ENCODE measurements at places on chromosomes 6 and 20. TPM values are rescaled to one million over a fixed set of nuclear protein-coding genes. Genes with fewer than 3 reads are reported as not detected.

DNA sequence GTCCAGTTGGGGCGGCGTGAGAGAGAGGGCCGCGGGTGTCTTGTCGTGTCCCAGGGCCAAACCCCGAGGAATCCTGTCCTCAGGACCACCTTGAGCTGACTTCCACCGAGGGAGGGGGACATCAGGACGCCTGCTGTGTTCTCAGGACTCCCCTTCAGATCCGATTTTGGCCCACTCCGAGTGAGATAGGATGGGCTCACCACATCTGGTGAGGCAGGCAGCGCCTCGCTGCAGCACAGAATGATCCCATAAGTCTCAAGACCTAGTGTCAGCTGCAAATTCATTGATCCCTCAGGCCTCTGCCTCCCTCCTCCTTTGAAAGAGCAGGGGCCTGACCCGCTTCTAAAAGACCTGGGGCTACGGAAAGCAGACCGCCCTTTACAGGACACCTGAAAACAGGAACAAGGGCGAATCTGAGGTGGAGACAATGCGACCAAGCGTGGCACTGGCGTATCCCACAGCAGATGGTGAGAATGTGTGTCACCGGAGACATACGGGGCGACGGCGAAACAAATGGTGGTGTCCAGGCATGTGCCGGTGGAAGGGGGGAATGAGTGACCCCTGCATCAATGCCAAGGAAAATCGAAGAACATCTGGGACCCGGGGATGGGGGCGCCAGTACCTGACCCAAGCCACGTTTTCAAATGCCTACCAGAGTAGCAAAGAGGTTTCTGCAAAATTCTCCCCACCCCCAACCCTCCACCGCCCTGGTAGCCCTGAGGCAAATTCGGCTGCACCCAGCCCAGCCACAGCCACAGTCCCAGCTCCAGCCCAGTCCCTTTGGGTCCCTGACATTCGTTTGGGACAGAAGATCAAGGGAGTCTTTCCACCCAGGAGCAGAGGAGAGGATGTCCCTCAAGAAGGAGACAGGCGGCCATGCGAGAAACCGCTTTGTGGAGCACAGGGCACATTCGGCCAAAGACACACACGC, 162.1 kb upstream of the ZNF337 start:
- no peak overlapping the region for H3K4me3 ChIP-seq
- H3K27me3 ChIP-seq = peaks cover 38% of the 10 kb centered on the region
- peaks cover 37% of the 10 kb centered on the region for H3K4me1 ChIP-seq
- DNase-seq = no peak
- H3K27ac ChIP-seq = no peak overlapping the region
- H3K36me3 ChIP-seq = no peaks in the 10 kb centered on the region

PDE10A gene
- not detected for total RNA-seq

GRCh38 chr6:45371924-45372573, 5.7 kb downstream of the SUPT3H start:
- H3K27me3 ChIP-seq = no peaks in the 10 kb centered on the region
- DNase-seq = no peak
- H3K27ac ChIP-seq = no peak overlapping the region
- H3K36me3 ChIP-seq = no peaks in the 10 kb centered on the region

- H3K27ac ChIP-seq = no peak overlapping the region
- H3K27me3 ChIP-seq = no peaks in the 10 kb centered on the region
- H3K4me1 ChIP-seq = no peaks in the 10 kb centered on the region
- DNase-seq = no peak
- H3K4me3 ChIP-seq = no peak overlapping the region
- H3K36me3 ChIP-seq = no peaks in the 10 kb centered on the region
Measured at GRCh38 chr6:148226284-148226683, 116.4 kb upstream of the SASH1 start.

DNA sequence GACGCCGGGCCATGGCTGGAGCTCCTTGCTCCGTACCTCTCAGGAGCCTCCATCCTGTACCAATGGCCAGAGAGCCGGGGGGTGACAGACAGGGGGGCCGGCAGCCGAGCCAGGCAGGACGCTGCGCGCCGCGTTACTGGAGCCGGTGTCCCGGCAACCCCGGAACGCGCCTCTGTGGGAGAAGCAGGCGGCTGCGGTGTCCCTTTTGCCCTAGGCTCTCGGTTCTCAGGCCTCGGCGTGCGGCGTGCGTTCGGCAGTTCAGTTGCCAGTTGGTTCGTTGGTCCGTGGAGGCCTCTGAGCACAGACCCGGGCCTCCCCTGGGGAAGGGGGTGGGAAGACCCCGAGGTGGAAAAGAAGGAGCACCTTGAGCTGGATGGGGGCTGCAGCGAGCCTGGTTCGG, at the start of gene SPATS1:
TSS of gene SPATS1 (plus strand) at position 162 of the 400 bp plus-strand sequence. CDS start 446 bp downstream, outside the sequence.
- no peak within 1 kb of the TSS for H3K27ac ChIP-seq
- no peak for DNase-seq
- H3K4me3 ChIP-seq = no peak within 1 kb of the TSS
- no peaks in the 10 kb centered on the region for H3K36me3 ChIP-seq
- peaks cover 27% of the 10 kb centered on the region for H3K27me3 ChIP-seq

GRCh38 chr6:170012037-170012330, 260.6 kb downstream of the ERMARD start:
- no peak for DNase-seq
- H3K27me3 ChIP-seq = no peaks in the 10 kb centered on the region
- no peak overlapping the region for H3K27ac ChIP-seq
- H3K4me3 ChIP-seq = no peak overlapping the region
- no peaks in the 10 kb centered on the region for H3K36me3 ChIP-seq

GRCh38 chr6:235763-236360, 56.4 kb upstream of the DUSP22 start:
- peaks cover 26% of the 10 kb centered on the region for H3K4me1 ChIP-seq
- no peak overlapping the region for H3K27ac ChIP-seq
- H3K36me3 ChIP-seq = no peaks in the 10 kb centered on the region
- DNase-seq = peak; percentile 20
- peak overlapping the region; percentile 6 for H3K4me3 ChIP-seq

GGTLC1 gene
- total RNA-seq = not detected

HTR1B gene
- not detected for total RNA-seq

DNA sequence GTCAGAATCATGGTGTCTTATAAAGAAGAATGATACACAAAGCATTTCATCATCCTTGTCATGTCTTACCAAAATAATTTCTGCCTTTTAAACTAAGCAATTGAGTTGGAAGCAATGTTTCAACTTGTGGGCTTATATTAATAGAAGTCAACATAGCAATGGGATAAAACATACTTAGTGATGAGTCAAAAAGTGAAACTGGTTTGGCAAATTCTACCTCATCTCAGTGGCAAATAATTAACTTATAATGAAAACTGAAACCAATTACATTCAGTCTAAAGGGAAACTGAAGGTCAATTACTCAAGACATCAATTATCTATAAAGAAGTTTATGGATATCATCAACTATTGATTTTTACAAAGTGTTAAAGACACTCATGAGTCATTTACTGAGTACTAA, 463.8 kb downstream of the BMP2 start:
- no peak for DNase-seq
- H3K4me3 ChIP-seq = no peak overlapping the region
- no peaks in the 10 kb centered on the region for H3K36me3 ChIP-seq
- no peaks in the 10 kb centered on the region for H3K27me3 ChIP-seq
- no peak overlapping the region for H3K27ac ChIP-seq
- no peaks in the 10 kb centered on the region for H3K4me1 ChIP-seq

DNA sequence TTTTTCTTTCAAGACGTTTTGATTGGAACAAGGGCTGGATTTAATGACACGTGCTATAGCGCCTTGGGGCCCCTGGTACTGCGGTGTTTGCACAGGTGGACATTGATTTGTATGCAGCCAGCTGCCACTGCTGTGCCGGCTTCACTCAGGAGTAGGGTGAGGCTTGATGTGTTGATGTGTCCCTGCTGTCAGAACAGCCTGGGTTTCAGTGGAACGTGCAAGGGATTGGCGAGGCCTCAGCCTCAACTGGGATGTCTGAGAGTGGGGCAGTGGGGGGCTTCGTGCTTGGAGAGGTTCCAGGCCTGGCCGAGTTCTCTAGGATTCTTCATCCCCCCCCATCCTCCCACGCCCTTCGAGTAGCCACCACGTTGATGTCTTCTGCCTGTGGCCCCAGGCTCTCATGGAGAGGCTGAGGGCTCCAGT, 23.0 kb downstream of the PYGB start:
- peaks cover 5% of the 10 kb centered on the region for H3K36me3 ChIP-seq
- no peaks in the 10 kb centered on the region for H3K4me1 ChIP-seq
- no peaks in the 10 kb centered on the region for H3K27me3 ChIP-seq
- H3K4me3 ChIP-seq = no peak overlapping the region
- H3K27ac ChIP-seq = no peak overlapping the region

DNA sequence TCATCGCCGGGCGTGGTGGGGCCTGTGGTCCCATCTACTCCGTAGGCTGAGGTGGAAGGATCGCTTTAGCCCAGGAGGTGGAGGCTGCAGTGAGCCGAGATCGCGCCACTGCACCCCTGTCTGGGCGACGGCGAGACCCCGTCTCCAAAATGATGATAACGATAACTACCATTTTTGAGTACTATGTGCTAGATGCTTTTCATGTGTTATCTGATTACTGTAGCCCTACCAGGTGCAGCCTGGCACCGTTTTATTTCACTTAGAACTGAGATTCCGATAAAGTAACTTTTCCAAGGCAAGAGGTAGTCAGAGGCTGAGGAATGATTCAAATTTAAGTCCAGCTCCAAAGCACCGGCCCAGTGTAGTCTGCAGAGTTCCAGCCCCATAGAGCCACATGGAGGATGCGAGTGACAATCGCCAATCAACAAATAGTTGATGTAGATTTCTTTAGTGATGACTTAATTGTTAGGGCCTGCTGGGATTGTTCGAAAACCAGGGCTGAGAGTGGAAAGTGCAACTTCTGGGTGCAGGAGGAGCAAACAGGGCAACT, 727 bp downstream of the ERMARD start:
- H3K27me3 ChIP-seq = no peaks in the 10 kb centered on the region
- no peaks in the 10 kb centered on the region for H3K36me3 ChIP-seq
- peak overlapping the region; percentile 63 for H3K4me3 ChIP-seq
- DNase-seq = no peak

DNA sequence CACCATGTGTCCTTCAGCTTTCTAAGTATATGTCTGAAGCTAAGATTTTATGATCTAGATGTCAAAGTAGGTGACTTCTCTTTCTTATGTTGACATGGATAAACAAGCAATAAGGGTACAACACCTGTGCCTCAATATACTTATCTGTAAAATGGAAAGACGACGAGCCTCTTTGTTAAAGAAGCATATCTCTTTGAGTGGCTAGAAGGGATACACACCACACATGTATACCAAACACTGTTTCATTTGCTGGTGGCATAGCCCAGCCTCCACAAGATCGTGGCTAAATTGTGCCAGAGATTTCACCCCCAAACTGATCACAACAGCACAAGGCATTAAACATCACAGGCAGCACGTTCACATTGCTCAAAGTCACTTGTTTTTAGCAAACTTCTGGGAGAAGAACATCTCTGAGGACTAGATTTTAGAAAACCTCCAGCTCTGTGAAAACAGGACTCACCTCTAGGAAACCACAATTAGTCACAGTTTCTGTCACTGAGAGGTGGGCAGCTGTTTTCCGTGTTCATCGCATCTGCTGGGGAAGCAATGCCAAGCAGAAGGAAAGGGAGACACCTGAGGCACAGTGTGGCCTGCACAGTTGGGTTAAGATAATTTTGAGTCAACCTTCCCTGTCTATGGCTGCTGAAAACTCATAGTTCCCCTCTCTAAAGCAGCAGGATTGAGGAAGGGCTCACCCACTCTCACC, 263.0 kb upstream of the PLCB4 start:
- H3K27me3 ChIP-seq = no peaks in the 10 kb centered on the region
- no peak overlapping the region for H3K4me3 ChIP-seq
- no peak overlapping the region for H3K27ac ChIP-seq
- no peak for DNase-seq
- no peaks in the 10 kb centered on the region for H3K36me3 ChIP-seq

MEI4 gene
- not detected for total RNA-seq

DNA sequence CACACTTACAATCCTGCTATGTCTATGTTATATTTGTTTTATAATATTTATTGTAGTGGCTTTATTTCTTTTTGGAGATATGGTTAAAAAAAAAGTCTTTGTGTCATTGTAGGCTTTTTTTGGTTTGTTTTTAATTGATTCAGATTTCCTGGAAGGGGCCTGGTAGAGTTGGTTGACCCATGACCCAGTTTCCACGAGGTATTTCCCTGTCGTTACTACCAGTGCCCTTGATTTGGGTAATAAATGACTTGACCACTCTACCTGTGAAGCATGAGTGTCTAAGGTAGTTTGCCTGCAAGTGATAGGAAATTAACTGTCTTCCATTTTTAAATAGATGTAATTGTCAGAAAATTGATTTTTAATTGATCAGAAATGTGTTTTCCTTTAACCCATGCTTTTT, 121.0 kb downstream of the JARID2 start:
- H3K27ac ChIP-seq = no peak overlapping the region
- peaks cover 63% of the 10 kb centered on the region for H3K4me1 ChIP-seq
- H3K4me3 ChIP-seq = no peak overlapping the region
- no peak for DNase-seq
- no peaks in the 10 kb centered on the region for H3K36me3 ChIP-seq
- H3K27me3 ChIP-seq = no peaks in the 10 kb centered on the region

DNA sequence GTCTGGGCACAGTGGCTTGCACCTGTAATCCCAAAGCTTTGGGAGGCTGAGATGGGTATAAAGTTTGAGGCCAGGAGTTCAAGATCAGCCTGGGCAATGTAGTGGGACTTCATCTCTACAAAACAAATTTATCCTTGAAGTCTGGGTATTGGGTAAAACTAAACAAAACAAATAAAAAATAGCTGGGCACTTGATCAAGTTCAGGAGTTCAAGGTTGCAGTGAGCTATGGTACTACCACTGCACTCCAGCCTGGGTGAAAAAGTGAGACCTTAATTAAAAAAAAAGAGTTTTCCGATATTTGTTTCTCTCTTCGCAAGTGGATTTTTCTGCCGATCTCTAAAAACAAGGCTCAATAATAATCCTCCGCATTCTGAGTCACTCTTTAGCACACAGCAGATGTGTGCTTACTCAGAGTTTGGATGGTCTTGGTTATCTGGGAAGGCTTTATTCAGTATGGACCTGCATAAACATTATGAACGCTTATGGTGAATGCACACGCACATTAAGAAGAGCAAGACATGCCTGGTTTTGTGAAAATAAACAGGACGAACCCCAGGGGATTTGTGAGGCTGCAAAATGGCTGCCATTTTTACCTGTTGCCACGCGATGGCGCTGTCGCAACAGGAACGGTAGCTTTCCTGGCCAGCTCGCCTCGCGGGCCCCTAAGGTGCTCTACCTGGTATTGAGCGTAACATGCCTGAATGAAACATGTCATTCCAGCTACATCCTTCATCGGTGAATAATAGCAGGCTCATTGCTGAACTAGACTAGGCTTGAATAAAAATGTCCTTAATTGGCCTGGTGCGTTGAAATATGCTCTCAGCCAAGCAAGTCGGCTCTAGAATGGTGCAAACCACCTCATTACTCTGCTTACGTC, 6.0 kb downstream of the OPN5 start:
- H3K4me1 ChIP-seq = peaks cover 6% of the 10 kb centered on the region
- no peaks in the 10 kb centered on the region for H3K27me3 ChIP-seq
- no peak overlapping the region for H3K27ac ChIP-seq
- DNase-seq = peak; percentile 33
- H3K4me3 ChIP-seq = no peak overlapping the region

DNA sequence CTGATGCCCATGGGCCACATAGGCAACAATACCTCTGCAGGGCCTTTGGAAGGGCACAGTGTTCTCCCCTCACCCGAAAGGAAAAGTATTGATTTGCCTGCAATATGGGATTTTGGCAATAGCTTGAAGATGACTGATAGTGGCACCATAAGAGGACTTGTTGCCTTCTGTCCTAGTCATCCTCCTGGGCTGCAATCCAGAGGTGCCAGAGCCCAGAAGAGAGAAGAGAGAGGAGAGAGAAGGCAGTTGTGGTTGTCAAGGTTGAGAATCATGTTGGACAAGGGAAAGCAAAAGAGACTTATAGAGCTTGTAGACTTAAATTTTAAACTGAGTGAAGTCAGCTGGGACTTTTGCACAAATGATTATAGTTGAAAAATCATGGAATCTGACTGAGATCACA, 14.6 kb downstream of the HDGFL1 start:
- no peak for DNase-seq
- H3K27ac ChIP-seq = no peak overlapping the region
- H3K27me3 ChIP-seq = no peaks in the 10 kb centered on the region
- H3K4me3 ChIP-seq = no peak overlapping the region
- no peaks in the 10 kb centered on the region for H3K36me3 ChIP-seq
